ENCODE measurements at places on chromosomes 7 and 10.
A peak's percentile ranks its signal among the peaks of the same experiment; 100 is the strongest.

DNA sequence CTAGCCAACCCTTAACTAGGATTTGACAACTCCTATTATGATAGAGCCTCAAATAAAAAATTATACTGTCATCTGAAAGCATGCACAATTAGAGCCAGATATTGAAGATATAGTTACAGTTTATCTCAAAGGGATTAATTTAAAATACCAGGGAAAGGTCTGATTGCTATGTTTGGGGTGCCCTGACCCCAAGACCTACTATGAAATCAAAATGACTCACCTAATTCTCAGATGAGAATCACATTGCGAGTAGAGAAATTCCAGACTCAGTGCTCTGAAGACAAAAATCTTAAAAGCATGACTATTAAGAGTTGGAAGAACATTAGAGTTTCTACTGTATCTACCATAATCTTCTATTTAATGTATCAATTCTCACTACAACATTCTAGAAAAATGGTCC is 297.1 kb downstream of the AHR start:
- no peak for DNase-seq

GRCh38 chr10:101006593-101007098 is 7.0 kb downstream of the LZTS2 start:
- DNase-seq: no peak

DNA sequence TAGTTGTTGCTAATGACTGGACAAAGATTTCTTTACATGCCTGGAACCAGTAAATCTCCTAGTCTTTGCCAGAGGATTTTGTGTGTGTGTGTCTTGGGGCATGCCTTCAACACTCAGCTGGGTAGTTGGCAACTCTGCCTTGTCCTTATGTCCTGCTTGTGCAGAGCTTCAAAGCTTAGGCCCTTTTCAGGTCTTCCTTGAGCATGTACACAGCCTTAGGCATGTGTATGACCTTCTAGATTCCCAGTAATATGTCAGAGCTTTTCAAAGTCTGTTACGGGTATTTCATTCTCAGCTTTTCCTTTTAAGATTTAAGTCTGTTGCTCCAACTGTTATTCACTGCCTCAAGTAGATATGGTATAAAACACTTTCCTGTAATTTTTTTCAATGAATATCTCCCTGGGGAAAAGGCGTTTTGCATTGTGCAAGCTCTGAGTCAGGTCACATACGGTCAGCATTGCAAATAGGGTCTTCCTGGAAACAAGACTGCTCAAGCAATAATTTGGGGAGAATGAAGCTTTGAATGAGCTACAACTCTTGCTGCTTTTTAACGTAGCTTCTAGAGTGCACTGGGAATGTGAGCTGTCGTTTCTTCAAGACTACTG is 25.5 kb downstream of the SHOC2 start:
- DNase-seq: no peak

DNA sequence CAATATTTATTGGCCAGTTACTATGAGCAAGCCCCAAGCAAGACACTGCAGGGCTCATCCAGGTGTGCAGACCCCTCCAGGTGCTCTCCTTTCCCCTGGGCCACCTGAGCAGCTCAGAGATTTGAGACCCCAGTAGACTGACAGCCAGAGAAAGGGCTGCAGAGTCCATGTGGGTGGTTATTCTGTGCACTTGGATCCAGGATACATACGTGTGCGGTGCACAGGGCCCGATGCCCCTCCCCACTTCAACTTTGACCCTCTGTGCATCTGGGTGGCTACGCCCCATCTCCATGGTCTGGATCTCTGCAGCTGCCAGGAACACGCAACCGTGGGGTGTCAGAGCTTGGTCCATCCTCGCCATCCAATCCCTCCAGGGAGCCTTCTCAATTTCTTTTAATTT is 72.9 kb downstream of the MKI67 start:
- no peak for DNase-seq

DNA sequence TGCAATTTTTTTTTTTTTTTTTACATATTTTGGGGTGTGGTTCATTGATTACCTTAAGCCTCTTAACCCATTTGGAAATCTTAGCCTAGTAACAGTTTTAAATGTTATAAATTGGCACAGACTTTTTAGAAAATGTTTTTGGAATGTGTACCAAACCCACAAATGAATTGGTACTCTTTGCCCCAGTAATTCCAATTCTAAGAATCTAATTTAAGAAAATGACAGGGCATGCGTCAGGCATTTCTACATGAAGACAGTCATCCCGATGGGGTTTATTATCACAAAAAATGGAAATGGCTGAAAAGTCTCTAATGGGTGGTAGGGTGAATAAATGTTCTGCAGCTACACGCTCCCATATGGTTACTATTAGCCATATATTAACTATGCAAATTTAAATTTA is 54.9 kb downstream of the ITIH5 start:
- DNase-seq: no peak

DNA sequence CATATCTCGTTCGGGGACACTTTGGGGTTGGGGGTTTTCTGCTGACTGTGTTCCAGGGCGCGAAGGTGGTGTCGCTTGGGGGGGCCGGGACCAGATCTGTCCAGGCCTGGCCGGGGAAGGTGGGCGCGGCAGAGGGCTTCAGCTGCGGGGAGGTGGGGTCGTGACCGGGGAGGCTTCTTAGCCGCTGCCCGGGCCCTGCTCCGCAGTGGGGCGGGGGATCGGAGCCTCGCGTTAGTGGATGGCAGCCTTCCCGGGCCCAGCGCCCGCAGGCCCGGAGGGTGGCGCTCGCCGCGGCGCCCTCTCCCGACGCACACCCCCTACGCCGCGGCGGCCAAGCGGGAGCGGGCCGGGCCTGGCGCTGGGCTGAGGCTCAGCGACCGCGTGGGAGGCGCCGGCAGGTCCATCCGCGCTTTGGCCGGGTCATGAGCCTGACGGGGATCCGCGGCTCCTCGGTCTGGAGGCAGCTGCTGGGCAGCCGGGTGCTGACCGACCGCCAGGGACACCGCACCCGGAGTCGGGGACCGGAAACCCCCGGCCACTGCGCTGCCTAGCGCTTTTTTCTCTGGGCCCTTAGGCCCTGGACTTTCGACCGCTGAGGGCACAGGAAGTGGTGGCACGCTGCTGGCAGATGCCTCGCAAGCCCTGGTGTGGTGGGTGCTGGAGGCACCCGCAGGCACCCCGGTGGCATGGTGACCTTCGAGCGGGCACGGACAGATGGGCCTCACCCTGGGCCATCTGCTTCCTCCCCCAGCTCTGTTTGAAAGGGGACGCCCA is 1.2 kb downstream of the AGAP3 start:
- no peak for DNase-seq

GRCh38 chr7:119936836-119937235 is 336.1 kb upstream of the KCND2 start:
- DNase-seq: no peak

- DNase-seq: no peak
Measured at GRCh38 chr10:80540136-80540535, 2.4 kb downstream of the SH2D4B start.

- peak; percentile 8 for DNase-seq
Measured at GRCh38 chr10:106043863-106044262, 1120.6 kb downstream of the SORCS1 start.

DNA sequence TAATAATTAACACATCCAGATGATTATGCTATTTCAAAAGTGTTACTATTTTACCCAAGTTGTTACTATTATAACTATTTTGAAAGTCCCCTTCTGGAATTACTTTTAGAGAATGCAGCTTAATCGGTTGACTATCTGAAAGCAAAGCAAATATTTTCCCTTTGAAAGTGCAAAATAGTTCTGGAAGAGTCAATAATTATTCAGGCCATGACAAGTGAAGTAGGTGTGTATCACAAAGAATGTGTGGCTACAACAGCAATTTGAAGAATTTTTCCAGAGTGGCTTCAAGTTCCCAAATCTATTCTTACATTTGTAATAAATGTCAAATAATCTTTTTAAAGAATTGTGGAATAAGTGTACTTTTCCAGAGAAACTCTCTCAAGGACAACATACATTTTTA is 42.8 kb downstream of the RNLS start:
- no peak for DNase-seq

DNA sequence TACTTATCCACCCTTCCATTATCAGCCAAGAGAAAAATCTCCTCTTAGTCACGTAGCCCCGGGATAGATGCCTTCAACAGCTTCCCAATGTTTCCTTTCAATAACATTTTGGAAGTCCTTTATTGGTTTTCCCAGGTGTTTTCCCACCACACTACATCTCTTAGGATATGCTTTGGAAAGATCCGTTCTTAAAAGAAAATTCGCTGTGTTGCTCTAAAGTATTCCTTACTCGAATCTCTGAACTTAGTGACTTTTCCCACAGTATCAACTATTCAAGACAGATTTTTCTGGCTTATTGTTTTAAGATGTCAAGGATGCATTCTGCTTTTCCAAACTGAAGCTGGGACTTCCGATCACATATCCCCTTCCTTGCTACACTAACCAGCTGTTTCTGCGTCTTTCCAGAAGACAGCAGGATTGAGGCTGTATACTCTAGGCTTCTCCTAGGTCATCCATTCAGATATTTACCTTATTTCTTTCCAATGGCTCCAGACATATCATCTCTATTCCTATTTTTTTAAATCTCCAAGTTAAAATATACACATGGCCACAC is 36.5 kb upstream of the SVIL start:
- DNase-seq: no peak

- DNase-seq: no peak
Measured at GRCh38 chr10:34434119-34434594, 380.9 kb downstream of the PARD3 start.

DNA sequence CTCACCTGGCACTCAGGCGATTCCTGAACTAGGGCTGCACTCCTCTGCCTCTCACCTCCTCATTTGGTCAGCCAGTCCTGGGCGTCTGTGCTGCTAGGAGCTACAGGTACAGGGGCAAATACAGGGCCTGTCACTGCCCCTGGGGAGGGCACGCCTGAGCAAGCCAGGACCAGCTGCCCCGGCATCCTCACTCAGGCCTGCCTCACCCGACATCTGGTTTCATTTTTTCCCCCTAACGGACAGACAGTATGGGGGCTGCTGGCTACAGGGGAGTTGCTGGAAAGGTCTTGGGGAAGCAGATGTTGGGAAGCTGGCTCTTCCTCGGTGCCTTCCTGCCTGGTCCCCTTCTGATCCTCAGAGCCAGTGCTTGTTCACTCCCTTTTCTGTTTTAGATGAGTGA is 77.3 kb upstream of the PPIF start:
- DNase-seq: no peak

- DNase-seq: peak; percentile 51
Measured at GRCh38 chr7:5388905-5389433, 34.7 kb downstream of the TNRC18 start.

GRCh38 chr7:75961218-75961617 is 33.2 kb downstream of the TMEM120A start:
- DNase-seq: peak; percentile 46

DNA sequence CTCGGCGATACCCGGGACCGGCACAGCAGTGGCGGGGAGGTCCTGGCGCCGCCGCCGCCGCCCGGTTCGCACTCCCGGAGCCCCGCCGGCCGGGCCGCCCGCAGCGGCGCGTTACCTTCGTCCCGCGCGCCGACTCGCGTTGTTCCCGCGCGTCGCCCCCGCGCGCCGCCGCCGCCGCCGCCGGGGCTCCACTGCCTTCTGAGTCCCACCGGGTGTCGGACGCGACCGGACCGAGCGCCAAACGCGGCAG is at the start of gene EZH2:
Gene EZH2, minus strand, starts transcription at position 243 of the 250 bp plus-strand sequence. CDS start 36,993 bp downstream, outside the sequence.
- no peak for DNase-seq

DNA sequence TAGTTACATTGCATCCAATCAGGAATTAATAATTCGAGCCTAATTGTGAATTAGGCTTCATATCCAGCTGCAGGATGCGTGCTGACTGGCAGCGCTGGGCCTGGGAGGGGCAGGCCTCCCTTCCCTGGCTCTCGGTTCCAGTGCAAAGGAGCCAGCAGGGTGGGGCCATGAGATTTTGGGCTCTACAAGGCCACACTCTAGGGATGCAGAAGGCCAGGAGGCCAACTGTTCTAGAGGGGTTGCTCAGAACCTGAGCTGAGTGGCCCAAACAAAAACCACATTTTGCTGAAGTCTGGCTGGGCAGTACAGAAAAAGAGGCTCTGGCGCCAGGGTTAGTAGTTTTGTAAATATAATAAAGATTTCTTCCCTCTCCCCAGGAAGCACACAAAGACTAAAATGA is 72.3 kb downstream of the CLEC2L start:
- no peak for DNase-seq

- no peak for DNase-seq
Measured at GRCh38 chr7:95922191-95922590, 149.8 kb downstream of the DYNC1I1 start.

GRCh38 chr10:75977139-75977538 is 545.7 kb downstream of the LRMDA start:
- DNase-seq: no peak

DNA sequence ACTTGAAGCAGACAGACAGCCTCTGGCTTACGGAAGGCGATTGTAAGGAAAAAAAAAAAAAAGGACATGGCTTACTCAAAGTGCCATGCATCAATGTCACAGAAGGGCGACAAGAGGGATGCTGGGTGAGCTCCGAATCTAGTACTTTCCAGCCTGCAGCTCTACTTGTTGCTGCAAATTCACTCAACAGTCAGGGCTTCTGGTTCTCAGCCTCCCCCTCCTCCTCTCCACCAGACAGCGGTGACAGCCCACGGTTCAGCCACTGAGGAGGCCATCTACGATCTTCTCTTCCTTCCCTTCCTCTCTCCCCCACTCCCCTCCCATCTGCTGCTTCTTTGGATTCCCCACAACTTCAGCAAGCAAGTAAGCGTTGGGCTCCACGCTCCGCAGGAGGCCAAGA is 63.5 kb downstream of the PRKAG2 start:
- no peak for DNase-seq

DNA sequence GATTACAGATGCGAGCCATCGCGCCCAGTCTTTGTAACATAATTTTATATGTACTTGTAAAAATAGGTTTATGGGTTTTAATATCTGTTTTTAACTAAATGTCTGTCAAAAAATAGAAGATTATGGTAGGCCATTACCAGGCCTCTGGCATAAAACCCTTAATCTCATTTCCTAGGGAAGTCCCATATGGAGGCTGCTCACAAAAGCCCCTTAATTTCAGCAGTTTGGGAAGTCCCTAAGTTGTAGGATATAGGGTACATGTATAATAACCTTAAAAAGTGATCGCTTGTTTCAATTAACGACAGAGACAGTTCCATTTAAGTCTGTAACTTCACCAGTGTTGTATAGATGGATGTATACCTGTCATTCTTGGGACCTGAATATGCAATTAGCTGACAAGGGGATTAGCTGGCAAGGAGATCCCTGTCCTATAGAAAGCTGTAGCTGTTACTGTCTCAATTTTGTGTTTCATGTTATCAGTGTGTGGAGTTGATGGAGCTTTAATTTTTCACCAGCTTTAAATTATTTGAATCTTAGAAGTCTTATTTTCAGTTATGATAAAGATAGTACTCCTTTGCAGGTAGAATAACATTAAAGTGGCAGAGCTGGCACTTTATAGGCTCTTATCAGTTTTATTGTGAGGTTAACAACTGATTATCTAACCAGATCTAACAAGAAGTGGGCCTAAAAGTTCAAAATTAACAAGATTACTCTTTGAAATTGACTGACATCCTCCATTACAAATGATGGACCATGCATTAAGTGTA is 10.5 kb downstream of the TRIM24 start:
- no peak for DNase-seq

GRCh38 chr10:68647672-68648341 is 73.2 kb upstream of the CCAR1 start:
- DNase-seq: no peak
